ENCODE measurements at places on chromosomes 2 and 18.

DNA sequence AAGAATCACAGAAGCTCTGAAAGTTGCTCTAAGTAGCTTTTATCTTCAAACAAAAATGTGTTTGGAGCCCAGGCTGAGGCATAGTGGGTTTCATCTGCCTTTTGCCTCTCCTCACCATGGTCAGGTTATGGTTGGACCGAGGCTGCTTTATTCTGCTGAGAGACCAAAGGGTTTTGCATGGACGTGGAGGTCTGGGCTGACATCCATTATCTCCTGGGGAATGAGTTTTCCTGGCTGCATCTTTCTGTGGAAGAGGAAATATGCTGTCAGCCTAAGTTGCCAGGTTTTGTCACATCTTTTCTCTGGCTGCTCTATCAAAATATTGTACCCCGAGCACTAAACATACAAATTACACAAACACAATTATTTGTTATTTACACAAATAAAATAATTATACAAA, 223.2 kb downstream of the LDLRAD4 start:
- DNase-seq = no peak

DNA sequence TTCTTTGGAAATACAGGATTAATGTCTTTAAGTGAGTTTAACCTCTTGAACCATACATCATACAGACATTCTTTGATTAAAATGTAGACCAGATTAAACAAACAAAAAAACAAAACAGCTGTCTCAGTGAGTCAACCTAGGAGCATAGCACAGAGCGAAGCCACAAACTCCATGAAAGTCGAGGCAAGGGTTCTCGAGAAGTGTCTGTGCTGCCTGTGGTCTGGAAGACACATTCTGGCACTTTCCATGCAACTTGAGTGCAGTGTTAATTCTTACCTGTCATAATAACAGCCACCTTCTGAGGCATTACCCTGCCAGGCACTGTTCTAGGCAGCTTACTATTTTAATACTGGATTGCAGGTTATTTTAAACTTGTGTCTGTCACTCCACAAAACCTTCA, 435.5 kb upstream of the MMADHC start:
- no peak for DNase-seq

DNA sequence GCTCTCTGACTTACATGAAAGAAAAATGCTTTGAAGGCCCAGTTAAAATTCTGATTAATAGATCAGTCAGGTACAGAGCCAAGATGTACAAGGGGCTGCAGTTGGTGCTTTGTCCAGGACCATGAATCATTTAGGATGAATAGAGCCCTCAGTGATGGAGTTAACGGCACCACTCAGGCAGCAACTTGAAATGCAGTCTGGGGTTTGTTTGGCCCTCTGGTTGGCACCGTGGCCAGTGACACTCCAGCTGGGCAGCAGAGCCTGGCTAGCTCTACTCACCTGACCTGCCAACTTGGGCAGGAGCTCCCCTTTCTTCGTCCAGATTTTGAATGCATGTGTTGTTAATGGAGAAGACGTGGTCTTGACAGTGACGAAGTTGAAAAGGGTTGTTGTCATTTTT, 493.0 kb upstream of the ACVR2A start:
- DNase-seq = no peak

GRCh38 chr2:141137122-141137693, 993.6 kb downstream of the LRP1B start:
- no peak for DNase-seq

DNA sequence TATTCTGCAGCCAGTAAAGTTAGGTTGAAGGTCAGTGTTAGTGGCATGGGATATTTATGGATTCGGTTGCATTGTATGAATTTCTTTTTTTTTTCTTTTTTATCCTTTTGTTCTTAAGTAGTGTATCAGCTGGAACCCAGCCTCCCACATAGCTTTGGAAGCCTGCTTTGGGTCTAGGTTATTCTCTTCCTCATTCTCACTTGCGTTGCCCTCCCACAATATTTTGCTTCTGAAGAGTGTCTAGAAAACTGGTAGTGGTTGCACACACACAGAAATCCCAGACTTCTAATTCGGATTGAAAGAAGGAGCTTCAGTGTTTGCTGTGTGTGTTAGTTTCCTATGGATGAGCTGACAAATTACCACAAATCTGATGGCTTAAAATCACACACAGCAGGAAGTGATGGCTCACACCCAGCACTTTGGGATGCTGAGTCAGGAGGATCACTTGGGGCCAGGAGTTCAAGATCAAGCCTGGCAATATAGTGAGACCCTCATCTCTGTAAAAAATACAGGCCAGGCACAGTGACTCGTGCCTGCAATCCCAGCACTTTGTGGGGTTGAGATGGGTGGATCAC, 104.8 kb downstream of the ARL4C start:
- DNase-seq = no peak

Measured in LoVo (cell line).